ENCODE measurements at places on chromosomes 5 and 9.

DNA sequence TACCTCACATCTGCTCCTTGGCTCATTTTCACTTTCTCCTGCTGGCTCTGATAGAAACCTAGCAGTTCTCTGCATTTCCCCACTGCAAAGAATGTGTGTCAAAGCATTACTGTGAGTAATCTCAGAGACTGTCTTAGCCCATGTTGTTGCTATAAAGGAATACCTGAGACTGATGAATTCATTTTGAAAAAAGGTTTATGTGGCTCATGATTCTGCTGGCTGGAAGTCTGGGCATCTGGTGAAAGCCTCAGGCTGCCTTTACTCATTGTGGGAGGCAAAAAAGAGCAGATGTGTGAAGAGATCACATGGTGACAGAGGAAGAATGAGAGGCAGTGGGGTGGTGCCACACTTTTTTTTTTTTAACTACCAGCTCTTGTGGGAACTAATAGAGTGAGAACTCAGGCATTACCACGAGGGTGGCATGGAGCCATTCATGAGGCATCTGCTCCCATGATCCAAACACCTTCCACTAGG is 191.6 kb upstream of the CTNND2 start:
- DNase-seq: no peak

- DNase-seq: no peak
Measured at GRCh38 chr9:27387722-27388121, 90.8 kb upstream of the EQTN start.

DNA sequence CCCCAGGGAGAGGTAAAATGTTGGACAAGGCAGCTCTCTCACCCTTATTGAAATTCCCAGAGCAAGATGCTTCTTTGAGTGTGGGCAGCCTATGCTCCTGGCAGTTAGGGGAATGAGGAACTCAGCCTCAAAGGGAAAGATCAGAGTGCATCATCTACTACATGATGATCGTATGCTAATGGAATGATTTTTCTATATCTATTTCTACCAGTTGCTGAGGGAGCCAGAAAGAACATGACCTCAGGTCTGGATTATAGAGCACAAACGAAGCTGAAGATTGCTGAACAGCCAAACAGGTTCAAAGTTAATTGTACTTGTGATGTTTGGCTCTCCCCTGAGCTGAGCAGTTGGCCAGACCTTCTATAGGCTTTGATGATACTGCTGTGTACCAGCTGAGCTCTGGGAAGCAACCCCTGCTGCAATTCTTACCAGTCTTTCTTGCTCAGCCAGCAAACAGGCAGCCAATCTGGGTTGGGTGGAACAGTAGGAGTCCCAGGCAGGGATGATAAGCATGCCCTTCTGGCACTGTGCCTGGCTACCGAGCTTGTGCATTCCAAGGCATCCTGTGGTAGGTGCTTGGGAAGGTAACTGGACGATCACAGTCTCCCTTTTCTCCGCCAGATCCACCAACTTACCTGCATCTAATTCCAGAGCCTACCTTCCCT is 10.3 kb upstream of the FBXL7 start:
- no peak for DNase-seq

- no peak for DNase-seq
Measured at GRCh38 chr5:52710972-52711596, 76.6 kb upstream of the ITGA1 start.

GRCh38 chr5:78533356-78533755 is 115.2 kb downstream of the LHFPL2 start:
- no peak for DNase-seq

DNA sequence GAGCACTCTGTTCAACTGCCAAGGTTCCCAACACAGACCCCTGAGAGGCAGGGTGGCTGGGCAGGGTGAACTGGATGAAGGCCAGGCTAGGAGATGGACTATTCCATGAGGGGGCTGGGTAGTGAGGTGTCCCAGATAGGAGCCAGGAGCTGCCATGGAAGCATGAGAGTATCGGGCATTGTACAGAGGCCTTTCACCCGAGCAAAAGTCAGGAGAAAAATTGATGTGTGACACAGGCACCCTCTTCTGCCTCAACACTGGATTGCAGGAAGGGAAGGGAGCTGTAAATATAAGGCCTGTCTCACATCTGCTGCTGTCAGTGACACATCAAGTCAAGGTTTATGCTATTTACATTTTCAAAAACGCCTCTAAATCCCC is 74.6 kb downstream of the UBAP1 start:
- DNase-seq: no peak

DNA sequence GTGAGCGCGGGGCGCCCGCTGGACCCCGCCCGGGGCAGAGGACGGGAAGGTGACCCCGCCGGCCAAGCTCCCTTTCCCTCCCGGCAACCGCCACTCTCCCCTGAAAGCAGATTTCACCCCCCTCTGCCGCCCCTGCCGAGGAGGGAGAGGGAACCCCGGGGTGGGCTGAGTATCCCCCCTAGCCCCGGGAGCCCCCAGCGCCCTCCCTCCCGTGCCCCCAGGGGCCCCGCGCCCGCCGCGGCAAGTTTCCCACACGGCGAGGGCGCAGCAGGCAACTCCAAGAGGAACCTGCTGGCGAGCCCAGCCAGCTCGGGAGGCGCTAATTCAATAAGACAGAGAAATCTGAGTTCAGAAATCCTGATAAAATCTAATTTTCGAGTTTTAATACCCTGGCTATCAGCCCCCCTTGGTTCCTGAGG is 1.6 kb downstream of the NTNG2 start:
- DNase-seq: no peak

DNA sequence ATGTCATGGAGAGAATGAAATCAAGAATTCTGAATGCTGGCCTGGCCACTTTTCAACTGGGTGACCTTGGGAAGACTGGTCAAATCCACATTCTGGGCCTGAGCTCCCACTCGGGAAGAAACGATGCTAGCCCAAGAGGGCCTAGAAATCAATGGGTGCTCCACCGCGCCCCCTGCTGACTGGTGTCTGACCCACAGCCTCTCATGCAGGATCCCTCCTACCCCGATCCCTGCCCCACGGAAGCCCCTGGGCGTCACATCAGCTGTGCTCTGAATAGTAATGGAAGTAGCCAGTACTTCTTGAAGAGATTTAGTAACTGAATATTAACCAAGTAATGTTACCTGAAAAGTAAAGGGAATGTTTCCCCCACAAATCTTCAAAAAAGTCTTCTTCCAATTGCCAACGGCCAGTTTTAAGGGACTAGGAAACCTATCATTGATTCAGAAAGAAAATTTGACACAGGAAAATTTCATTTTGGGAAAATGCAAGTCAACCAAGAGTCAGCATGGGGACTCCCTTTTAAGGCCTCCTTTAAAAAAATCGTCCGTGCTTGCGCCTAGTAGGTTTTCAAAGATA is 43.9 kb downstream of the CRB2 start:
- no peak for DNase-seq

DNA sequence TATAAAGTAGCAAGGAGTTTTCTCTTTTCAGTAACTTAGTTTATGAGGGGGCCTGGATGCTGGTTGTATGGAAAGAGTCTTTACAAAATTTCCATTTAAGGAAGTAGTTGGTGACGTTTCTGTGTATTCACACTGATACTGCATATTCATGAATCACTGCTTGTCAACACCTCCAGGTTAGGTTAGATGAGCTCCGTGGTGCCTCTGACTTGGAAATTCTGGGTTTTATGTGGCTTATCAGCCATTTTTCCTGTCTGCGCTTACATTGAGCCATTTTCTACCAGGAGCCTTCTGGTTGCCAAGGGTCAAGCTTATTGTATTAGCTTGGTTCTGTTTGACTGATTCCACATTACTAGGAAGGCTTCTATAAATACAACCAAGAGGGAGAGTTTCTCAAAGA is 128.3 kb downstream of the SLC28A3 start:
- DNase-seq: no peak

- no peak for DNase-seq
Measured at GRCh38 chr5:142870532-142871362, 100.6 kb downstream of the ARHGAP26 start.

DNA sequence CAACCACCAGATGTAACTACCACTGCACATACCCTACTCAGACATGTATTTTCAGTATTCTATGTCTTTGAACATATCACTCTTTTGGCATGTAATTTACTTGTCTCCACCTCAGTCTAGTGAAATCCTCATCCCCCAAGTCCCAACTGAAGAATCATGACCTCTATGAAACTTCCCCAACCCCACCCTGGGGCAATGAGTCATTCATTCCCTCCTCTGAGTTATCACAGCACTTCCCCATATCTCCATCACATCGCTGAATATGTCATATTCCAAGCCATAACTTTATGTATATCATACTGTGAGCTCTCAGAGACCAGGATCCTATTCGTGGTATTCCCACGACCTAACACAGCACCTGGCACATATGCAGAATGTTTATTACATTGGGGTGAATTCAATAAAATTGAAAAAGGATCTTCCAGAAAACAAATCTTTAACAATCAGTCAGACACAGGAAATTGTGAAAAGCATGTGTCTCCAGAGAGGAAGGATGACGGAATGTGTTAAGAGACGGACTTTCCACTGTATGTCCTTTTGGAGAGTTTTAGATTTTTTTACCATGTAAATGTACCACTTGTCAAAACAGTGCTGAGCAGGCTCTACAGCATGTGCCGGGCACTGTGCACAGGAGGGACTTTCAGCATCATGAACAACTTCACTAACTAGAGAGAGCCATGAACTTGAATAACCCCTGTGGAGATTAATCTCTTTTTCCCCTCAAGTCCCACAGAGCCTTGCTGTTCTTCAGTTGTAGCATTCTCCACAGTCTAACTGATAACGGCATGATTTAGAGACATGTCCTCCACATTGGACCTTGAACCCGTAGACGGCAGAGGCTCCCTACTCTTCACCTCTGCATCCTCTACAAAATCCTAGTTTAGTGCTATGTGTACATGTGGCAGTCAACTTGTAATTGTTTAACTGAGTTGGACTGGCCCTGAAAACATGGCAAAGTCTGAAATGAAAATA is 213.5 kb downstream of the GLIS3 start:
- no peak for DNase-seq

- DNase-seq: no peak
Measured at GRCh38 chr5:138529812-138530211, 13.2 kb downstream of the ETF1 start.

Data from progenitor cell of endocrine pancreas (in vitro differentiated cells).